ENCODE measurements at places on chromosomes 1 and 21.

DNA sequence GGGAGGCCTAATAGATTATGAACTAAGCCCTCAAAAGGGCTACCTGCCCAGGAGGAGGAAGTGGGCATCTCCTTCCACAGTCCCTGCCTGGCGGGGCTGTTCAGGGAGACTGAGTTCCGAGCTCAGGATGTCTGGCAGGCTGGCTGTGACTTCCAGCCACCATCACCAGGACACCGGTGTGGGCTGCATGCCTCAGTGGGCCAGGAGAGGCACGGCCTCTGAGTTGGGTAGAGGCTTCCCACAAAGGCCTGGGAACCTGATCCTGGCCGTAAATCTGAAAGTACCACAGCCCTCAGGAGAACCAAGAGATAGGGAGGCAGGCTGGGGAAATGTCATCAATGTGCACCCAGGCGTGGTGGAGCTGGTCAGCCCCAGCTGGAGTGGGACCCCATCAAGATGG is 29.1 kb downstream of the NTPCR start:
- DNase-seq = no peak

GRCh38 chr1:94396356-94397010 is 21.7 kb upstream of the ABCD3 start:
- no peak for DNase-seq

DNA sequence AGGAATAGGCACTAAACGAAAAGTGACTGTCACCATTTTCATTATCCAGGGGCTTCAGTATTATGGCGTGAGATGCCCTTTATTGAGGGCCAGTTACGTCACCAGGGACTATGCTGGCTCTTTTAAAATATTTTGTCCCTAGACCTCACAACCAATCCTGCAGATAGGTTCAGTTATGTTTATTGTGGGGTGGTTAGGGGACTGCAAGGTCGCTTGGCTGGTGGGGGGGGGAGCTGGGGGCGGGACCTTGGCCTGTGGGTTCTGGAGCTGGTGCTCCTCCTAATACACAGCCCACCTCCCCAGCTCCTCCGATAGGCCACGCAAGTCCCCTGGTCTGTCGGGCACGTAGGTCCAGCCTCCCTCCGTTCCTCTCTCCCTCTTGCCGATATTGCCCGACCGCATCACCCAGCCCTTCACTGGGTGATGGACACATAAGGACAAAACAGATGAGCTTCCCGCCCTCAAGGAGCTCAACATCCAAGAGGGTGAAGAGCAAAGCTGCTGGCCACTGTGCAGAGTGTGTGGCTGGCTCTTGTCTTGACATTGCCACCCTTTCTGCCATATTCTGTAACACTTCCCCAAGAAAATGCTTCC is 271.8 kb downstream of the MATN1 start:
- DNase-seq = no peak

DNA sequence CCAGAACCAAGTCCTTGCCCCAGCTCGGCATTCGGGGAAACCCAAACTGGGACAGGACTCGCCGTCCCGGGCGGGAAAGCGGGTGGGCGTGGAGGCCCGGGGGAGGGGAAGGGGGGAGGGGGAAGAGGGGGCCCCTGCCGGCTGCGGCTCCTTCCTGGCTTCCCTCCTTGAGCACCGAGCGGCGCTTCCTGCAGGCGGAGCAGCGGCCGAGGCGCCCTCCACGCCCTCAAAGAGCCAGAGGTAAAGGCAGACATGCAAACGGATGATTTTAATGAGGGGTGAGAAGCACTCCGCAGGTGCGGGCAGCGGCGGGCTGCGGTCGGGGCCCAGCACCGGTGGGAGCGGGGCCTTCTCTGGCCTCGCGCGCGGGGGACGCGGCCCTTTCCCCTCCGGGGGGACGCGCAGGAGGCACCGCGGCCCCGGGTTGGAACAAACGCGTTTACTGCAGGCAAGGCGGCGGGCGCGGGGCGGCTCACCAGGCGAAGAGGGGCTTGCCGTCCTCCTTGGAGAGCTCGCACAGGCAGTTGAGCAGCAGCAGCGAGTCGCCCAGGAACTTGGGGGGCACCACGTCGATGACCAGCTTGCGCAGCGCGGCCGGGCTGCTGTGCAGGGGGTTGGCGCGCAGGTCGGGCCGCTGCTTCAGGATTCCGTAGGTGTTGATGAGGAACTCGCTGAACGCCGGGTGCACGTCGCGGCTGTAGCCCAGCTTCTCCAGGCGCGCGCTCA is 5.7 kb upstream of the FTCD start:
- no peak for DNase-seq

- no peak for DNase-seq
Observed at GRCh38 chr1:61051443-61051718, 31.0 kb upstream of the NFIA start.

DNA sequence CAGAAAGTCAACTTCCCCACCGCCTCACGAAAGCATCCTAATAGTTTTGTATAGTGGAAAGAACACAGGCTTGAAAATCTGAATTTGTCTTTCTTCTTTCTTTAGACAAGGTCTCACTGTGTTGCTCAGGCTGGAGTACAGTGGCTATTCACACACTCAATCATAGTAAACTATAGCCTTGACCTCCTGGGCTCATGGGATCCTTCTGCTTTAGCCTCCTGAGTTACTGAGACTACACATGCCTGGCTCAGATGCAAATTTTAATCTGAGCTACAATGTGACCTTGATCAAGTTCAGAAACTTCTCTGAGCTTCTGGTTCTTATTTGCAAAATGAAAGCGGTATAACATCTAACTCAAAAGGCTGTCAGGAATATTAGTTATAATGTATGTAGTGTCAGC is 362.1 kb downstream of the SMYD3 start:
- no peak for DNase-seq

DNA sequence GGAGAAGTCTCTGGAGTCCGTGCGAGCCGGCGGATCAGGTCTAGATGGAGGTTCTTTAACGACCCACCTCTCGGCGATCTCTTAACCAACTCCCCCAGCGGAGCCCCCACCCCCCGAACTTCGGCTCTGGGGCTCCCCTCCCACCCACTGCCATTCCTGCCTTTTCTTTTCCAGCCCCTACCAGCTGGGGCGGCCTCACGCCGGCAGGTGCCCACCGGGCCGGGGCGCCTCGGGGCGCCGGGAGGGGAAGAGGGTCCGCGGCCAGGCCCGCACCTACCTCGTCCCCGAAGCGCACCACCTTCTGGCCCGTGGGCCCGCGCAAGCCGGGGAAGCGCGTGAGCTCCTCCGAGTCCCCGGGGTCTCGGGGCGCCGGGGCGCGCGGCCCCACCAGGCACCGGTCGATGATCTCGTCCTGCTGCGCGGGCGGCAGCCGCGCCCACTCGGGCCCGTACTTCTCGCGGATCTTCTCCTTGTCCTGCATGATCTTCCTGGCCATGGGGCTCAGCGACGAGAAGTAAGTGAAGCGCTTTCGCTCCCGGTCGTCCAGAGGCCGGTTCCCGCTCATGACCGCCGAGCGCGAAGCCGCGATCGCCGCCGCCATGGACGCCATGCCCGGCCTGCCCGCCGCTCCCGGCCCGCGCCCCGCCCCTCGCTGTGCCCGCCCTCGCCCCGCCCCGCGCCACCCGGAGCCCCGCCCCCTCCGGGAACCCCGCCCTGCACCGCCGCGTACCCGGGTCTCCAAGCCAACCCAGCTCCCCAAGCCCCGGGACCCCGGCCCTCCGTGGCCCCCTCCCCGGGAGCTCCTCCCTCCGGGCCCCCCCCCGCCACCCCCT is at the start of gene C1orf198:
TSS of gene C1orf198 (minus strand) at position 619 of the 833 bp plus-strand sequence. CDS start at position 610, 9 bp downstream.
- peak; percentile 31 for DNase-seq

DNA sequence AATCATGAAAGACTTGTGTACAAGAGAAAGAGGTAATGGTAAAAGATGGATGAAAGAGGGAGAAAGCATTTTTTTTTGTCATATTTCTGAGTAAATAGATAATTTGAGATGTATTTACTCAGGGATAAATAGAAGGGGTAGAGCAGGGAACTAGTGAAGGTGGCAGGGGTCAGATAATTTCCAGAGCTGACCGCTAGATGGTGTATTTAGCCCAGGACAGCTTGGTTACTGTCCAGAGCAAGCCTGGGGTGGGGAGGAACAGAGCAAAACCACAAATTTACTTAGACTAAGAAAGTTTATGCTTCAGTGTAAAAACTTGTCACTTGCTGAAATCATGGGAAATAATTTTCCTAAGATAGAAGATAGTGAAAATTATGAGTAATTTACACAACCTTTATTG is 91.5 kb downstream of the XCL2 start:
- no peak for DNase-seq

- no peak for DNase-seq
Observed at GRCh38 chr1:51583532-51583931, 33.4 kb upstream of the OSBPL9 start.

GRCh38 chr1:59814901-59815825 is at the start of gene HOOK1:
Gene HOOK1 (plus strand): TSS chr1:59814949. CDS start chr1:59815118, 169 bp downstream.
- DNase-seq = no peak

GRCh38 chr1:114700036-114700600 is 4.8 kb upstream of the AMPD1 start:
- no peak for DNase-seq
